ENCODE measurements at places on chromosomes 3 and 15. TPM values are rescaled to one million over a fixed set of nuclear protein-coding genes. Genes with fewer than 3 reads are reported as not detected.

DNA sequence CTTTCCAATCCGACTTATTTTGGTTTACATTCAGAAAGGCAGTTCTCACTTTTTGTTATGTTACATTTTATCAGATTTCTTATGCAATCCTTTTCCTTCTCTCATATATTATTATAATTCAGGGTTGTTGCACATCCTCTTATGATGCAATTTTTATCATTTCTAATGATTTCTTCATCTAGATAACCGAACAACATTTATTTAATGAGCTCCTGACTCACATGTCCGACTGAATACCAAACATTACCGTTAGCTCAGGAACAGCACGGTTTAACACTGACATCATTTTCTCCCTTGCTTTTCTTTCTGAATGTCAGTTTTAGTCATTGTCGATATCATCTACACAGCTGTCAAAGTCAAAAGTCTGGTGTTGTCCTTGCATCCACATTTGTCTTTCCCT, 199.2 kb downstream of the BCHE start:
- no peak for DNase-seq
- H3K4me3 ChIP-seq: no peak overlapping the region

GRCh38 chr3:58584690-58585004, 7.5 kb upstream of the FAM107A start:
- no peak overlapping the region for H3K27ac ChIP-seq
- no peaks in the 10 kb centered on the region for H3K36me3 ChIP-seq
- peaks cover 39% of the 10 kb centered on the region for H3K27me3 ChIP-seq
- DNase-seq: peak; percentile 31
- peak overlapping the region; percentile 73 for H3K4me3 ChIP-seq

DNA sequence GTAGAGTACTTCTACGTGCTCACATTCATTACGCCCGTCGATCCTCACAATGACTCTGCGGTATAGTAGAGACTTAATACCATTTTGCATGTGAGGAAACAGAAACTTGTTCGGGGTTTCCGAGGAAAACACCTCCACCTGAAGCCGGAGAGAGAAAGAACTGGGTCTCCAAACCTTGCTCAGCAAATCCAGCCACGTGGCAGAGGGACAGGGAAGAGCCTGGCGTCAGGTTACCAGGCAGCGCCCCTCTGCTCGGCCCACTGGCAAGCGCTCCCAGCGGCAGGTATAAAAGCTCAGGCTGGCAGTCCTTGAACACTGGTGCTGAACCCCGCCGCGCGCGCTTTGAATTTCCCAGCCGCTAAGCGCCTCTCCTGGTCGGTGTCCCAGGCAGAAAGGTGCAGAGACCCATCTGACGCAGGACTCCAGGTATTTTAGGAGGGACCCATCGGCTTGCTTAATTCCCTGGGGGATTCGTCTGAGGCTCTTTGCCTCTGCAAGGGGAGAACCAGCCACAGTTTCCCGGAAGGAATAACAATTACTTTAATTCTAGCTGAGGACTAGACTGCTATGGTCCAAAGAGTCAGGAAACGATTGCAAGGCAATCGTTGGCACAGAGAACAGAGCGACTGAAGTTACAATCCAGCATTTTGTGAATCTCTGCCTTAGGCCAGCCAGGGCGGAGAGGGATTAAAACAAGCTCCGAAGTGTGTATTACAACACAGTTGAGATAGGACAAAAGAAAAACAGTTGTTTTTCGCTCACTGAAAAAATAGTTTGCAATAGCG, at the start of gene C2CD4A:
Gene C2CD4A, plus strand, starts transcription at position 315 of the 785 bp plus-strand sequence. CDS start 637 bp downstream, outside the sequence.
- H3K36me3 ChIP-seq: no peaks in the 10 kb centered on the region
- H3K27me3 ChIP-seq: peaks cover 23% of the 10 kb centered on the region

DNA sequence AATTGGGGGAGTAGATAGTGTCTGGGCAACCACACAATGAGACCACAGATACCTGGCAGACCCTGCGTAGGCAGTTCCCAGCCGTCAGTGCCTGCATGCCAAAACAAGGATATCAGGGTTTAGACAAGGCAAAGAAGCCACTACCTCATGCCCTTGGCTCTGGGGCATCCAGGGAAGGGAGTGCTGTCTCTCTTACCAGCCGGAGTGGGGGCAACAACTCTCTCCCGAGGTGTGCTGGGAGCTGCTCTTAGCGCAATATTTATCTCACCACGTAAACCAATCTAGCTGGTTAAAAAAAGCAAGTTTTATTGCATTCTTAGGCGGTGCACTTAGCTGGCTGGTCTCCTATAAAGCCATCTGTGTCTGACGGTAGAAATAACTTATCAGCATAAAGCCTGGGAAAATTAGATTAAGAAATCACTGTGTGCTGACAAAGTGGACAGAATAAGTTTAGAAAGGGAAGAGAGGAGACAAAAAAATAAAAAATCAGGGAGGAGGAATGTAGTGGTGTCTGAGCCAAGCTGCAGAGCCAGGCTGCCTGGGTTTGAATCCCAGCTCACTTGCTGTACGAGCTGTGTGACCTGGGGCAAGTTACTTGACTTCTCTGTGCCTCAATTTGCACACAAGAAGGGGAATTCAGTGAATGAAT, 273.2 kb downstream of the PDZRN3 start:
- no peaks in the 10 kb centered on the region for H3K4me1 ChIP-seq
- H3K27ac ChIP-seq: no peak overlapping the region

DNA sequence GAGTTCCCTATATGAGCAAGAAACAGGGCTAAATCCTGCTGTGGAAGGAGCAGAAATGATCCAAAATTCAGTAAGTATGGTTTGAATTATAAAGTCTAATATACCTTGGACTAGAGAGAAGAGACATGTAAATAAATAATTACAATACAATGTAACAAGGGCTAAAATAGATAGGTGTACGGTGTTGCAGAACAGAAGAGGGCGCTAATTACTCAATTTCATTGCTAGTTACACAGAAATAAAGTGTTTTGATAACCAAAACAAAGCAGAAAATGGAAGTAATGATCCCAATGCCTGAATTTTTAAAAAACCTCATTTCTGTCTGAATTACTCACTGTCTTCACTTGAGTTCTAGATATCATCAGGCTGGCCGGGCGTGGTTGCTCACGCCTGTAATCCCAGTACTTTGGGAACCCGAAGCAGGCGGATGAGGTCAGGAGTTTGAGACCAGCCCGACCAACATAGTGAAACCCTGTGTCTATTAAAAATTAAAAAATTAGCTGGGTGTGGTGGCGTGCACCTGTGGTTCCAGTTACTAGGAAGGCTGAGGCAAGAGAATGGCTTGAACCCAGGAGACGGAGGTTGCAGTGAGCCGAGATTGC, 8.3 kb upstream of the PLCH1 start:
- H3K4me3 ChIP-seq: no peak overlapping the region
- H3K27ac ChIP-seq: no peak overlapping the region
- no peak for DNase-seq
- no peaks in the 10 kb centered on the region for H3K36me3 ChIP-seq
- H3K4me1 ChIP-seq: no peaks in the 10 kb centered on the region

TRAT1 gene
- 15.5 TPM for total RNA-seq

C3orf22 gene
- not detected for total RNA-seq

DNA sequence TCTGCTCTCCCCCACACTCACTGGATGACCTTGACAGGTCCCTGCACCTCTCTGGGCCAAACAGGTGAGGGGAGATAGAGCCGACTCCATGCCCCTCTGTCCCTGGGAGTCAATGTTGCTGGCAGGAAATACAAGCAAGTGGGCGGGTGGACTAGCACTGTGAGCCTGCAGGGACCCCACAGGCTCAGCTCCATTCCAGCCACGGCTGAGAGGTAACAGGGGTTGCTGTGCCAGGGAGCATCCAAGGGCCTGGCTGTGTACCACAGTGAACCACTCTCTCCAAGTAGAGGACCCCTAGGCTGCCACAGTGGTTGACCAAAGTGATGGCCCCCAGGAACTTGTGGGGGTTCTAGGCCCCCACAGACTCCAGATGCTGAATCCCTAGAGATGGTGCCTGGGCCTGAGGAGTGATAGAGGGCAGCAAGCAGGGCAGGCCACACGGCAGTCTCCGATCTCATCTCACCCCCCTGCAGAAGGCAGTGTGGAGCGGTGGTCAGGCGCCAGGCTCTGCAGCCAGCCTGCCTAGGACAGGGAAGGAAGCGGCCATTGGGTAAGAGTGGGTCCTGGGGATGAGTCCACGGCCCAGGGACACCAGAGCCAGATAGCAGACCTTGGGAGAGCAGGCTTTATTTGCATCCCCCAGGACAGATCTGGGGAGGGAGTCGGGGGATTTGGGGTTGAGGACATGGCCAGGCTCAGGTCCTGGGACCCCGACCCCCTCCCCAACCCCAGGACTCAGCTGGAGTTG, 3.2 kb downstream of the TNNC1 start:
- H3K27me3 ChIP-seq: no peaks in the 10 kb centered on the region
- no peak for DNase-seq
- no peak overlapping the region for H3K4me3 ChIP-seq
- no peak overlapping the region for H3K27ac ChIP-seq
- peaks cover 1% of the 10 kb centered on the region for H3K36me3 ChIP-seq

DNA sequence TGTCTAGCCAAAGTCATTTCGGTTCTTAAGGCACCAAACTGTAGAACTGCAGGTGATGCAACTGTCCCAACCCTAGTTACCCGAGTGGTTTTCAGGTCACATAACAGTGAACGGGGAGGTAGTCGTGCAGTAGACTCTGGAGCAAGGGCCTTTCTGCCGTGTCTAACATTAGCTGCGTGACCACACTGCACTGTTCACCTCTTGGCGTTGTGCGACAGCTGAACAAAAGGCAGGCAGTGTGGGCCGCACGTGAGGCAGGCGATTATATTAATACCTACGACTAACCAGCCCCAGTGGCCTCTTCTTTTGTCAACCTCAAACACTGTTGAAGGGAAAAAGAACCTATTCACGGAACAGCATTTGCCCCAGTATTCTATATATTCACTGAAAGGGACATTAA, 2.8 kb downstream of the LRRN1 start:
- H3K36me3 ChIP-seq: no peaks in the 10 kb centered on the region
- peaks cover 14% of the 10 kb centered on the region for H3K27me3 ChIP-seq
- H3K27ac ChIP-seq: no peak overlapping the region
- no peak for DNase-seq

SAMD7 gene
- not detected for total RNA-seq

DNA sequence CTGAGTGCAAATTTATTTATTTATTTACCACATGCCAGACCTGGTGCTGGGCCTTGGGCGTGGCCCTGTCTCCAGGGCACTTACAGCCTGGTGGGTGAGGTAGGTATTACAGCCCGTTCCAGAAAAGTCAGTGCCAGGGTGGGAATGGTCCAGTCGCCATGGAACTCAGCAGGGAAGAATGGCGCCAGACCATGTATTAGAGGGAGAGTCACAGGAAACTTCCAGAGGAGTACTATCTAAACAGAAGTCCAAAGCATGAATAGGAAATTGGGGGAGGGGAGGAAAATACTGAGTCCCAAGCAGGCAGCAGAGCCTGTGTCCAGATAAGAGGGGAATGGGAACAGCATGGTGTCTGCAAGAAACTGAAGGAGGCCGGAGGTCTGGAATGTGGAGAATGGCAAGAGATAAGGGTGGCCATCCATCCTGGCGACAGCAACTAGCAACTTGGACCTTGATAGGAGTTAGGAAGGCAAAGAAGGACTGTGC, 27.0 kb downstream of the SH3BP5 start:
- DNase-seq: peak; percentile 16
- H3K27me3 ChIP-seq: no peaks in the 10 kb centered on the region
- H3K4me1 ChIP-seq: peaks cover 34% of the 10 kb centered on the region
- no peak overlapping the region for H3K27ac ChIP-seq

DNA sequence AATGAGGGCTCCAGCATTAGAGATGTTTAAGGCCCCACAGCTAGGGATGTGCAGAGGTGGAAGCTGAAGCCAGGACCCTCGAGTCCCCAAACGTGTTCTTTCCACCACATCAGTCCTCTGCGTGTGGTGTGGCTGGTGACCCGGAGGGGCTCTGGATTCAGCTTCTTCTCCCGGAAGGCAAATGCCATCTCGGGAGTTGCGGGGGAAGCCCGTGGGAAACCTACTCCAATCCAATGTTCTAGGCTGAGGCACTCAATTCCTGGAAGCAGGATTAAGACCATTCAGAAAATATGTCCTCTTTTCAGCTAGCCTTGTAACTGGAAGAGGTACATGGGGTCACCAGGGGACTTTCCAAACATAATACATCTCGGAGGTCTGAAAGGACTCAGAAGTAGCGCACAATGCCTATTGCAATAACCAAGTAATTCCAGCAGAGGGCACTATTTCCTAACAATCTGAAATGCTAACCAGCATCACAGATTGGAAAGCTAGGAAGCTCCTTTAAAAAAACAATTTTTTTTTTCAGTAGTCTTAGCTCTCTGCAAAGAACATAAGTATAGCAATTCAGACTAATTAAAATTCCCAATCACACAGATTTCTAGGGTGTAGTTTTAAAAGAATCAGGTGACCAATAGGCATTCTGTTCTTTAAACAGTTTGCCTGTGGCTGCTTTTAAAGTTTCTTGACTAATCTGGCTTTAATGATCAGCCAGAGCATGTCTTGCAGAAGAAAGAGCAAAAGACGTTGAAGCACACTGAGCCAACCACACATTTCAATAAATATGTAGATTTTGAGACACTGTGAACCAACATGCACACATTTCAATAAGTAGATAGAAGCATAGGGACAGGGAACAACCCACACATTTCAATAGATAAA, 36.1 kb downstream of the BNC1 start:
- H3K27ac ChIP-seq: no peak overlapping the region
- peak; percentile 34 for DNase-seq
- no peaks in the 10 kb centered on the region for H3K36me3 ChIP-seq
- no peak overlapping the region for H3K4me3 ChIP-seq
- H3K4me1 ChIP-seq: no peaks in the 10 kb centered on the region
- H3K27me3 ChIP-seq: peaks cover 37% of the 10 kb centered on the region

DNA sequence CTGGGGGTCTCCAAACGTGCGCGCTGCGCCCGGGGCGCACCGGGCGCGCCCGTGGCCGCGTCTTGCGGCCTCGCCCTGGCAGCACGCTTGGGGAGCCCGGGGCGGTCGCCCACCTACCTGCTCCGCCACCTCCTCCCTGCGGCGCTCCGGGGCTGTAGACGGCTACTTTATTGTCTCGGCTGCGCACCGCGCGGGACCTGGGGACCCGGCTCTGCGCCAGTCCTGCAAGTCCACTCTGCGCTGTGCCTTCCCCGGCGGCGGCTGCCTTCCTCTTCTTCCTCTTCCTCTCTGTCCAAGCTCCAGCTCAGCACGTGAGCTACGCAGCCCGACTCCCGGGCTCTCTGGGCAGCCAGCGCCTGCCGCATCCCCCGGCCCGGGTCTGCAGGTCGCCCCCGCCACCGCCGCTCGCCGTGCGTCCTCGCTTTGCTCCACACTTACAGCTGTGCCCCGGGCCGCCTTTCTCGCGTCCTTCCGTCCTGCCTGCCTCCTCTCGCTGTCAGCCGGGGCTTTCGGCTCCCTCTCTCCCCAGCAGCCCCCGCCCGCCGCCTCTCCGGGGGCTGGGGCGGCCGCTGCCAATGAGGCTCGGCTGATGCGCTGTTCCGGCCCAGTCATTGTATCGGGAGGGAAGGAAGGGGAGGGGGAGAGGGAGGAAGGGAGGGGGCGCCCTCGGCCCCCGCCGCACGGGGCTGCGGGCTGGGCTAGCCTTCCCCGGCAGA, 156.4 kb upstream of the FRMD4B start:
- peaks cover 39% of the 10 kb centered on the region for H3K27me3 ChIP-seq
- peaks cover 8% of the 10 kb centered on the region for H3K4me1 ChIP-seq
